Fibroblast of the aortic adventitia (primary cell): ENCODE measurements at places on chromosomes 3 and 15.
A peak's percentile ranks its signal among the peaks of the same experiment; 100 is the strongest.

DNA sequence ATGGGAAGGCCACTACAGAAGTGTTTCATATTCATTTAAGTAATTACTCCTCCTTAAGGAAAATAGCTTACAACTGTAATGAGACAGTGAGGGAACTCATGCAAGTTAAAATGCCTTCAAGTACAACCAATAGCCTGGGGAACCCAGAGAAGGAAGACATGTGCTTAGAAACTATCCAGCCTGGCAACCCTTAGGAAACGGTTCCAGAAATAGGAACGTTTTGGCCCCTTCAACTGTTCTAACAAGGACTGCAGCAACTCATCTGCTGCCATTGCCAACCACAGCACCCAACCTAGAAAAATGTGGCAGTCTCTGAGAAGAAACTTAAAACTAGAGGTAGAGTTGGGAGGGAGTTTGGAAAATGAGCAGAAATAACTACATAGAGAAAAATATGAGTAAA is 147.5 kb upstream of the STRIT1 start:
- DNase-seq = no peak

DNA sequence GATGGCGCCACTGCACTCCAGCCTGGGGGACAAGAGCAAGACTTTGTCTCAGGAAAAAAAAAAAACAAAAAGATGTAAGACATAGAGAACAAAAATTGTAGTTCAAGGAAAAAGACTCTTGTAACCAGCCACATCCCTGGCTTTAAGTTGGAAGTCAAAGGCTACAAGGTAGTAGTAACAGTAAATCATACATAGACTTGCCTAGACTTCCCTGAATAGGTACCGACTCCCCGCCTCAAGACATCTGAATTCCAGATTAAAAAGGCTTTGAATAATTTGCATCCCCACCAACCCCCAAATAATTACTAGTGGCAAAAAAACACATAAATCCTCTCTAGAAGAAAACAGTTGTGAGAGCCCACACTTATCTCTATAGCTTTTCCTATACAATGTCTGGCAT is 55.6 kb downstream of the INO80 start:
- no peak for DNase-seq

- peak; percentile 55 for DNase-seq
Measured at GRCh38 chr15:91603384-91604080, 250.0 kb upstream of the SLCO3A1 start.

DNA sequence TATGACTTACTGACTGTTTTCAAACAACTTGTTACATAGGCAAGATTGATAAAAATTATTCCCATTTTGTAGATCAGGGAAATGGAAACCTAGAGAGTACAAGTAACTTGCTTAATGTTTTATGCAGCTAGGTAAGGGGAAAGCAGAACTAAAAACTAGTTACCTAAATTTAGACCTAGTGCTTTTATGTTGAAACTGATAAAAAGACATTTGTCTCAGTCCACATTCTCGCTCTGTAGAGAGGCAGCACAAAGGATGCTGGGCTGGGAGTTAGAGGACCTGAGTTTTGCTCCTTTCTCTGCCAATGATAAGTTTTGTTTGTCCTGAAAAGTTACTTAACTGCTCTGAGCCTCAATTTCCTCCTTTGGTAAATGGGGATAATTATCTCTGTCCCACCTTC is 17.4 kb downstream of the TIMP4 start:
- no peak for DNase-seq

- DNase-seq = no peak
Measured at GRCh38 chr3:85801955-85802354, 843.2 kb downstream of the CADM2 start.

- no peak for DNase-seq
Measured at GRCh38 chr15:79601405-79602086, 169.4 kb downstream of the MINAR1 start.

DNA sequence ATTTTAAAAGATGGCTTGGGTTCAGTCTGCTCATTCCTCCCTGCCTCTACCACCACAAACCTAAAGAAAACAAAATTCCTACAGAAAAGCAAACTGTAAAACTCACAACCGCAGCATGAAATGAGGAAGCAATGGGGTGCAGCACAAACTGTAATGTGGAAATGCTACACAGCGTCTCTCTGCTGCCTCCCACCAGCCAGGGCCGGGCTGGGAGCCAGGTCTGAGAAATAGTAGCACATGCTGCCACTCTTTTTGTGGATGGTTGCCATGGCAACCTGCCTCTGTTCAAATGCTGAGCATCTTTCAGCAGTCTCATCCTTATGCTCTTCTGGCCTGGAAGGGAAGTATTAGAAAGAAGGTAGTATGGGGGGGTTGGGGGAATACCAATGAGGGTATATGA is 55.4 kb downstream of the EOMES start:
- peak; percentile 69 for DNase-seq

- DNase-seq = peak; percentile 7
Measured at GRCh38 chr3:115388811-115389210, 234.5 kb upstream of the GAP43 start.

GRCh38 chr3:115139072-115139471 is 8.0 kb downstream of the ZBTB20 start:
- no peak for DNase-seq

GRCh38 chr15:51195459-51195858 is 100.8 kb upstream of the TNFAIP8L3 start:
- DNase-seq = peak; percentile 38

GRCh38 chr15:44535523-44536301 is 1.2 kb upstream of the EIF3J start:
- no peak for DNase-seq

DNA sequence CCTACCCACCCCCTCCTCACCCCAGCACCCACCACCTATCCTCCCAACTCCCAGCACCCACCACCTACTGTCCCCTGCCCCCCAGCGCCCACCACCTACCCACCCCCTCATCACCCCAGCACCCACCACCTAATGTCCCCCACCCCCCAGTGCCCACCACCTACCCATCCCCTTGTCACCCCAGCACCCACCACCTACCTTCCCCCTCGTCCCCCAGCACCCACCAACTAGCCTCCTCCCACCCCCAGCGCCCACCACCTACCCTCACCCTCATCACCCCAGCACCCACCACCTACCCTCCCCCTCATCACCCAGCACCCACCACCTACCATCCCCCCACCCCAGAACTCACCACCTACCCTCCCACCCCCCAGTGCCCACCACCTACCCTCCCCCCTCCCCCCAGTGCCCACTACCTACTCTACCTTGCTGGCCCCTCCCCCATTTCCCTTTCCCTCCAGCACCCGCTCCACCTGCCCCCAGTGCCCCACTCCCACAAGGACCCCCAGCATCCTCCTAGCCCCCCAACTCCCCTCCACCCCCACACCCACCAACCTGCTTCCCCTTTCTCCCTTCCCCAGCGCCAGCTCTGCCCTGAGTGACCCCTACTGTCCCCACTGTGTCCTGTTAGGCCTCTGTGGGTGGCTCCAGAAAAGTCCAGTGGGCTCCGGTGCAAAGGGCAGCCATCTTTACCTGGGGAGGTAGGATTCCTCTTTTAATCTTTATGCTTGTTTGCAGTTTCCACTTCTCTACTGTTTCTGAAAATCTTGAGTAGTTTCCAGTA is 1.2 kb downstream of the UROC1 start:
- no peak for DNase-seq

DNA sequence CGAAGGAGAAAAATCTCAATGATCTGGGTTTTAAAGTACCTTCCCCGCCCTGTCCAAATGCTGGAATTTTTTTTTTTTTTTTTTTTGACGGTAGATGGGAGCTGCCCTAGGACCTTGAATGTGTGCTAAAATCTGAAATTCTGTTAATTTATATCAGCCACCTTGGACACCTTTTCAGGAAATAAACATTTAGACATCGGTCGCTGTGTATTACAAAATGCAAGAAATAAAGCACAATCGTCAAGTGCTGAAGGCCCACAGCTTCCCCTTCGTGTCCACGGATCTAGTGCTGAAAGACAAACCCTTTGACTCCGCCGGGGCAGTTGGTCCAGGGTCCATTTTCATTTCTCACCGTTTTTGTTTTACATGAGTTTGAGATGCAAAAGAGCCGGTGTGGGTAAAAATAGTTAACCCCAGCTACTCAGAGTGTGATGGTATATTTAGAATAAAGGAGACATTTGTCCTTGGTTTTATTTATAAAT is 90.2 kb upstream of the CHD2 start:
- no peak for DNase-seq

DNA sequence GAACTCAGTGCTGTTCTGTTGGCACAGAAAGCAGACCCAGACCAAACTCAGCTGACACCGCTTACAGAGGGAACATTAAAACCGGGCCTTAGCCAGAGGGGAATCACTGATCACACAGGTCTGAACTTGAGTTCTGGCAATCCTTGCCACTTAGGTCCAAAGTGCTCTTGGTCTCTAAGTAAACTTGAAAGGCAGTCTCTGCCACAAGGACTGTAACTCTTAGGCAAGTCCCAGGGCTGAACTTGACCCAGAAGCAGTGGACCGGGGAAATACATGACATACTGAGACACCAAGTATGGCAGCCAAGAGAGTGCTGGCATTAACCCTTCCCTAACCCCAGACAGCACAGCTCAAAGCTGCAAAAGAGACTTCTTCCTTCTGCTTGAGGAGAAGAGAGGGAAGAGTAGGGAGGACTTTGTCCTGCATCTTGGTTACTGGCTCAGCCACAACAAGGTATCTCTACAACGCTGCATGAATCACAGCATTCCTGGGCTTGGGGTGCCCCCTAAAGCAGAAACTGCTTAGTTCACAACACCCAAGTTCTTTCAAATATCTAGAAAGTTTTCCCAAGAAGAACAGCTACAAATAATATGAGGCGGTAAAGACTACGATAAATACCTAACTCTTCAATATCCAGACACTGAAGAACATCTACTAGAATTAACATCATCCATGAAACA is 32.5 kb downstream of the NAALADL2 start:
- peak; percentile 12 for DNase-seq

- DNase-seq = no peak
Measured at GRCh38 chr15:48307586-48307985, 23.6 kb upstream of the DUT start.

DNA sequence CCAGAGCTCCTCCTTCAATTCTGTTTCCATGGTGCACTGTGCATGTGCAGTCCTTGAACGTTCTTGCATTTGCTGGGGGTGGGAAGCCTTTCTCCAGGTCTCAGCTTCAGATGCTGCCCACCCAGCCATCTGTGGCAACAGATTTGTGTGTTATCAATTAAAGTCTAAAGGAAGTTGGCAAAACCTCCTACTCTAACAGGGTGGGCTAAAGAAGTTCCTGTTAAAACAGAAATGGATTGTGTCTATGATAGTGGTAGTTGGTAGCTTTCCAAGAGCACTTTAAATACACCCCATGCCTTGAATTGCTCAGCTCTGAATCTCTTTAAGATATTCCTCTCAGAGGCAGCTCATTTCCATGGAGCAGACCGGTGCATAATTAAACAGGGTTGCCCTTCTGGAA is 488.0 kb upstream of the SUCLG2 start:
- no peak for DNase-seq

DNA sequence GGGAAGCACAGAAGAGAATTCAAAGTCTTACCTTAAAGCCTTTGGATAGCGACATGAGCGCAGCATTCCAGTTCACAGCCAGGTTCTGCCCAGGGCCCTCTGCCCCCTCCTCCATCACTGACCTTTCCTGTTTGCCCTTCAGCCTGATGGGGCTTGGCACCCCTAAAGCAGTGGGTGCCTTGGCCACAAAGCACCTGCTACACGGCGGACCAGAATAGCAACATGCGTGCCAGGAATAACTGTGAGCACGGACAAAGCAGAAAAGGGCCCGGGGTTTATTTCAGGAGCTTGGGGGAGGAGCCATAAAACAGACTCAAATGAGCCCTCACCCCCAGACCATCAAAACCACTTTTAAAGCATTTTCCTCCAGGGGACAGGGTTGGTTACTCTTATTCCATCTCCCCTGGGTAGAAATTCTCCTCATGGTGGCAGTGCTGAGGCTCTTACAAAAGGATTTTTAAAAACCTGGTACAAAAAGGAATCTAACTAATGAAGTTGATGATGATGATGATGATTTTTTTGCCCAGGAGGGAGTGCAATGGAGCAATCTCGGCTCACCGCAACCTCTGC is 135.4 kb downstream of the KLF13 start:
- DNase-seq = no peak

- no peak for DNase-seq
Measured at GRCh38 chr3:52796411-52796810, 1.8 kb downstream of the ITIH3 start.

- DNase-seq = peak; percentile 9
Measured at GRCh38 chr15:67406257-67406861, 114.6 kb upstream of the C15orf61 start.

GRCh38 chr3:54215521-54215920 is 93.2 kb downstream of the CACNA2D3 start:
- DNase-seq = no peak

GRCh38 chr3:82044930-82045705 is 283.7 kb upstream of the GBE1 start:
- DNase-seq = no peak

- DNase-seq = peak; percentile 90
Measured at GRCh38 chr3:151918253-151919029, 45.0 kb downstream of the SUCNR1 start.

DNA sequence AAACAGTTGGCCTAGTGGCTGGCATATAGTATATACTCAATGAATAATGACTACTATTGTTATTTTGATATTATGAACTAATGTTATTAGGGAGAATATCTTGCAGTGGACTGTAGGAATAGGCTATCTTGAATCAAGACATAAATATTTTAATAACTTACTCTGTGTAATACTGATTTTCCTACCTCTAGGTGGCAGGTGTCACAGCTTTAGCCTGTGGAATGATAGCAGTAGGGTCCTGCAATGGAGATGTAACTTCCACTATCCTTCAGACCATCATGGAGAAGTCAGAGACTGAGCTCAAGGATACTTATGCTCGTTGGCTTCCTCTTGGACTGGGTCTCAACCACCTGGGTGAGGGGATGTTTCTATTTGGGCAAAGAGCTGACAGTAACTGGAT is 6.5 kb downstream of the PSMD2 start:
- no peak for DNase-seq
